Erythroblast (primary cell): ENCODE measurements at places on chromosomes 7 and 10.

- peak; percentile 63 for DNase-seq
Measured at GRCh38 chr7:107032050-107032449, 12.5 kb upstream of the PRKAR2B start.

DNA sequence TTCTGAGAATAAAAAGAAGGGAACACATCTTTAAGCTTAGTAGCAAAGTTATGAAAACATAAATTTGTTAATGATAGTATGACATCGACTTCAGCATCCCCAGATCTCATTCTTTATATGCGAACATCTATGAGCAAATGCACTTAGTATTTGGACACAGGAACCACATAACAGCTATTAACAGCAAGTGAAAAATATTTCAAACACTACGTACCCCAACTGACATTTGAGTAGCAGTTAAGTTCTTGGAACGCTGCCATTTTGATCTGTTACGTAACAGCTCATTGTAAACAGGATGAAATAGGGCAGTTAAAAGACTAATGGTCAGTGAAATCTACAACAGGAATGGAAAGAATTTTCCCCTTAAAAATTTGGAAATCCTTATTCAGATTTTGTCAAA, 428.9 kb downstream of the TNS3 start:
- DNase-seq: no peak

DNA sequence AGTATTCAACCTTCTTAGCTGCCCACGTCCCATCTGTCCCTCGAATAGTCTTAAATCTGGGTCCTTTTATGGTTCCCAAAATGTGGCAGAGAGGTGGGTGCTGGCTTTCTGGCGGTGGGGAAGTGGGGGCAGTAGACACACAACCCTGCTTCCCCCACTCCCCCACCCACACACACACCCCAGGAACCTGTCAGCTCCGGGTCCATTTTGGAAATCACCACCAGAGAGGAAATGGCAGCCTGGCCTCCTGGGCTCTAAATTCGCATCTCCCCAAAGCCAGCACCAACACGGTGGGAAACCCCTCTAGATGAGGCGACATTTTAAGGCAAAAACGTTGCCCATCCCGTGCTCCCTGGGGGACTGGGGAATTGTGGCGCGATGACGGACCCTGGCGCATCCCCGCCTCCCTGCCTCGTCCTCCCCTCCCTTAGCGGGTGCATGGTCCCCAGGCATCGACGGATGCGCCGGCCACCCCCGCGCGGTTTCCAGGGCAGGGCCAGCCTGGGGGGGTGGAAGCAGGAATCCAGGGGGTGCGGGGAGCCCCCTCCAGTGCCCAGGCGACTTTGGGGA, 702 bp downstream of the TMEM130 start:
- DNase-seq: no peak

- no peak for DNase-seq
Measured at GRCh38 chr10:101780187-101780817, 2.9 kb downstream of the NPM3 start.

GRCh38 chr10:26046073-26046700, 112.2 kb downstream of the MYO3A start:
- no peak for DNase-seq

DNA sequence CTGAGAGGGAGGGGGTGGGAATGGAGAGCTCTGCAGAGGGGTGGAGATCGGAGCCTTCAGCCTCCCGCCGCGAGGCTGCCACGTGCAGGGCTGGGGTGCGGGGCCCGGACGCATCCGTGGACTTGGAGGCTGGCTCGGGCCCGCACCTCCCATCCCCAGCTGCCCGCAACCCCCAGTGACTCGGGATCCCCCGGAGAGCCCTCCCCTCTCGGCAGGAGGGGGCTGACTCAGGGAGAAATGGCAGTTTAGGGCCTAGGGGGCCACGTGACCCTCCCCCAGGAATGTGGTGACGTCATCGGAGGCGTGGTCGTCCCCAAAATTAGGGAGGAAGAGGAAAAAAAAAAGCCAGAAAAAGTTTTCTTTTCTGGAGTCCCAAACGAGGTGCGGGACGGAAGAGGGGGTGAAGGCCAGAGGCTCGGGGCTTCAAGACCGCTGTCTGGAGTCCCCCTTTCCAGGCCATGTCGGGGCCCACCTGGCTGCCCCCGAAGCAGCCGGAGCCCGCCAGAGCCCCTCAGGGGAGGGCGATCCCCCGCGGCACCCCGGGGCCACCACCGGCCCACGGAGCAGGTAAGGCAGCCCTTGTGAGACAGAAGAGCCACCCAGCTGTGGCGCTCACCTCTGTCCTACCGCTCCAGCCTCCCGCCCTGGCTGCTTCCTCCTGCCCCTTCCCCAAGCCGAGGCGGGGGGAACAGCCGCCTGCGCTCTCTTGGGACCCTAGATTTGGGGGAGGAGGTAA, at the start of gene TRIP6:
TSS of gene TRIP6 (plus strand) at position 348 of the 736 bp plus-strand sequence. CDS start at position 459, 111 bp downstream.
- peak; percentile 73 for DNase-seq

DNA sequence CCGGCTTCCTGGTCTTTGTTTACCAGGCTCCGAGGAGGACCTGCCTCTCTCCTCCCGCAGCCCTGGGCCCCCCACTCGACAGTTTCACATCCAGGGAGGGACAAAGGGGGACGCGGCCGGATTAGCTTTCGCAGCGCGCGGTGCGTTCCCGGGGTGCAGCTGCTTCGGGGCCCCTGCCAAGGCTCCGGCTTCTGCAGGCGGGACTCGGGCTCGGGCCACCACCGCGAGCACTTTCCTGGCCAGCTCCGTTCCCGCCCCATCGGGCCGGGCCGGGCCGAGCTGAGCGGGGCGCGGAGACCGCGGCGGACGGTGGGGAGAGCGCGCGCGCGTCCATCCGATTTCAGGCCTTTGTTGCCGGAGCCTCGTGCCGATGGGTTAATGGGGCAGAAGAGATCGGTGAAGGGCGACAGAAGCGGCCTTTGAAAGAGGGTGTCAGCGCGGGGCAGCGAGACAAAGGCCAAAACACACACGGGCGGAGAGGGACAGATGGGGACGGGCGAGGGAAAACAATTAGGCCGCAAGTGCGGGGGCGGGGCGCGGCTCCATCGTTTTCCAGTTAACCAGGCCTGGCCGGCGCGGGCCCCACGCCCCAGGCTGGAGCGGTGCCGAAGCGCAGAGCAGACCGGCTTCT, 8.5 kb upstream of the UNCX start:
- no peak for DNase-seq

DNA sequence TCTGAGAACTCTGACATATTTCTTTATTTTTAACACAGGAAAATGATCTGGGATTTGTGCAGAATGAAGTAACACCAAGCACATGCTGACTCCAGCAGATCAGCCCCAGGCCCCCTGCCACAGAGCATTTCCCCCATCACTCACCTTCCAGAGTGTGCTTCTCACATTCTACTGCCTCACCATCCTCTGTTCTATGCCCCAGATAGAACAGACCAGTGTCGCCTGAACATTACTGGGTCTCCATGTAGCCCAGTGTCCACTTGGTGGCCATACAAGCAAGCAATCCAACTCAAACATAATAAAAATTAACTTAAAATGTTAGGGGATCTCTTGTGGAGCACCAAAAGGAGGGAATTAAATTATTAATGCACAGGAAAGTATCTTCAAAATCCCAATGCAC, 58.8 kb downstream of the SORBS1 start:
- peak; percentile 13 for DNase-seq

- no peak for DNase-seq
Measured at GRCh38 chr10:78170026-78170475, 136.4 kb downstream of the RPS24 start.
